Globus pallidus (tissue), 1 donor: ENCODE measurements at places on chromosomes 16 and 17.

DNA sequence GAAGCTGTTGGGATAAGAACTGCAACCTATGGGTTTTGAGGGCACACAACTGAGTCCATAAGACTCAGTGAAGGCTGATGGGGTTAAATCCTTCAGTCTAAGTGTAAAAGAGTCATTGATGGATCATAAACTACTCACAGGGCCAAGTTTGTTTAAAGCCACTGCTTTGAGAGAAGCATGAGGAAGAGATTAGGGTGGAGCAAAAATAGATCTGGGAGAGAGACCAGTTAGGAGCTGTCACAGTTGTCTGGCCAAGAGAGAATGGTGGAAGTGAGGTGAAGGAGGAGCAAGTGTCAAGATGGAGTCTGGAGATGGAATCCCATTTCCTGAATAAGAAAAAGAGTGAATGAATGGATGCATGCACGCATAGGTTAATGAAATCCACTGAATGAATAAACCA, 379.1 kb upstream of the CDH11 start:
- no peak for DNase-seq

DNA sequence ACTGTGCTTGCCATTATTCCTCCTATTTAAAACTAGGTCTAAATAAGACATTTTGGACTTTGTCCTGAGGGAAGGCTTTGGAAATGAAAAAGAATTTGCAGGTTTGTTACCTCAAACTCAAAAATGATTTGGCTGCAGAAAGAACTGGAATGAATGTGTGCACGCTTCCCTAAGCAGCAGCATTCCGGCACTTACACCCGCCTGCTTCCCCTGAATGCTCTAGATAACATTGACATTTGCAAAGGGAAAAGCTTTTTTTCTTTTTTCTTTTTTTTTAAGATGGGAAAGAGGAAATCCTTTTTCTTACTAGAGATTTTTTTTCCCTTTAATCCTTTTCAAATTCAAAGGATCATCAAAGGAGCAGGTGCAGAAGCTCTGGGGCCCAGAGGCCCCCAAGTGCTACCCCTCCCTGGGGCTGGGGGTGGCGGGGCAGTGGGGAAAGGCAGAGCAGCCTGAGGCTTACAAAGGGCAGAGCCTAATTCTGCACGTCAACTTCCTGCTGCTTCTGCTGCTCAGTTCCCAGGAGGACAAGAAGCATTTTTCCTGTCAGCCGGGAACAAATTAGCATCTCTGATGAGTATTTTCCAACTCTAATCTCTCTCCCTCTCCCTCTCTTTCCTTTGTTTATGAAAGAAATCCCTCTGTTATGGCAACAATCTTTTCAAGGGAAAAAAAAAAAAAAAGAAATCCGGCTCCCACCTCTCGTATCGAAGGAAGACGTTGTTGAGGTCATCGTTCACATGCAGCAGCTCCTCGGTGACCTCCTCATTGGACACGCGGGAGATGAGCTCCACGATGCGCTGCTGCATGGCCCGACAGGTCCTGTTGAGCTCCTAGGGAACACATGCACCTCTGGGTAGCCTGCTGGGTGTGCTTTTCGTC, 32.1 kb upstream of the SREBF1 start:
- no peak for DNase-seq

GRCh38 chr17:38357486-38358123, 6.0 kb downstream of the SOCS7 start:
- no peak for DNase-seq

DNA sequence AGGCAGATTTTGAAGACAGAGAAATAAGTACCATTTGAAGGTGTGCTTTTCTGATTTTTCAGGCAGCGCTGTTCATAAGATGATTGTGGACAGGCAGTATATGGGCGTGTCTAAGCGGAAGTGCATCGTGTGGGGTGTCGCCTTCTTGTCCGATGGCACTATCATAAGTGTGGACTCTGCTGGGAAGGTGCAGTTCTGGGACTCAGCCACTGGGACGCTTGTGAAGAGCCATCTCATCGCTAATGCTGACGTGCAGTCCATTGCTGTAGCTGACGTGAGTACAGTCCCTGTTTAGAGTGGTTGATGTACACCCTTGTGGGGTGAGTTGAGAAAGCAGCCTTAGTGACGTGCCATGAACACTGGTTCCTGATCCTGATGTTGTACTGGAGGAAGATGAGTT, 10.7 kb downstream of the UTP4 start:
- DNase-seq: no peak

- no peak for DNase-seq
Measured at GRCh38 chr17:46877466-46877865, 26.1 kb downstream of the WNT9B start.

GRCh38 chr16:86979061-86979460, 338.1 kb downstream of the C16orf95 start:
- no peak for DNase-seq

GRCh38 chr17:39755554-39756379, 18.0 kb downstream of the GRB7 start:
- no peak for DNase-seq

DNA sequence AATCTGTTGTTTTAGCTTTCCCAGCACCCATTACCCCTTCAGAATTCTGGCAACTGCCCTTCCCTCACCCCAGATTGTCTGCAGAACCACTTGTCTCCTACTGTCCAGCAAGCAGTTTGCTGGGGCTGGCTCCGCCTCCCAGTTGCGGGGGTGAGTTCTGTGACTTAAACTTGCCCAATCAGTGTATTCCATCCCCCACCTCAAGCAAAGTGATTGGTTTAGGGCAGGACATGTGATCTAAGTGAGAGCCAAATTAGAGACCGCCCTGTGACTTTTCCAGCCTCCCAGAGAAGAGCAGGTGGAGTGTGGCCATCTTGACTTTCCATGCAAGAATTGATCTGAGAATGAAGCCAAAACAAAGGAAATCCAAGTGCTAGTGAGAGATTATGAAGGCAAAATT, 22.7 kb upstream of the SRCIN1 start:
- no peak for DNase-seq

DNA sequence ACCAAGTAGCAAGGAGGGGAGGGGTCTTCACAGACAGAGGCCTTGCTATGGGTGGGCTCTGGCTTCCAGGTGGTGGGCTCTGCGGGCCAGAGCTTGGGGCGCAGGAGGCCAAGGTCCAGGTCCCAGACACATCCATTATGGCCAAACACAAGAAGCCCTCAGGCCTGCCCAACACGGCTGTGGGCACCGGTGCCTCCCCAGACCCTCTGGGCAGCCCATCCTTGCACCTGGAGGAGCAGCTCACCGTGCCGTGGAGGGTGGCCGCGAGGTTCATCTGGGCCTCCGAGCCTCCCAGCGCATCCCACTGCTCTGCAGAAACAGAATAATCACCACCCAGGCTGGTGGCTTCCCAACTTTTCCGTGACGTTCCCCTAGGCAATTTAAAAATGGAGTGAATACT, 55.9 kb downstream of the TBC1D16 start:
- DNase-seq: no peak
